K562 (cell line): ENCODE measurements at places on chromosomes 13 and 19.
A peak's percentile ranks its signal among the peaks of the same experiment; 100 is the strongest.

DNA sequence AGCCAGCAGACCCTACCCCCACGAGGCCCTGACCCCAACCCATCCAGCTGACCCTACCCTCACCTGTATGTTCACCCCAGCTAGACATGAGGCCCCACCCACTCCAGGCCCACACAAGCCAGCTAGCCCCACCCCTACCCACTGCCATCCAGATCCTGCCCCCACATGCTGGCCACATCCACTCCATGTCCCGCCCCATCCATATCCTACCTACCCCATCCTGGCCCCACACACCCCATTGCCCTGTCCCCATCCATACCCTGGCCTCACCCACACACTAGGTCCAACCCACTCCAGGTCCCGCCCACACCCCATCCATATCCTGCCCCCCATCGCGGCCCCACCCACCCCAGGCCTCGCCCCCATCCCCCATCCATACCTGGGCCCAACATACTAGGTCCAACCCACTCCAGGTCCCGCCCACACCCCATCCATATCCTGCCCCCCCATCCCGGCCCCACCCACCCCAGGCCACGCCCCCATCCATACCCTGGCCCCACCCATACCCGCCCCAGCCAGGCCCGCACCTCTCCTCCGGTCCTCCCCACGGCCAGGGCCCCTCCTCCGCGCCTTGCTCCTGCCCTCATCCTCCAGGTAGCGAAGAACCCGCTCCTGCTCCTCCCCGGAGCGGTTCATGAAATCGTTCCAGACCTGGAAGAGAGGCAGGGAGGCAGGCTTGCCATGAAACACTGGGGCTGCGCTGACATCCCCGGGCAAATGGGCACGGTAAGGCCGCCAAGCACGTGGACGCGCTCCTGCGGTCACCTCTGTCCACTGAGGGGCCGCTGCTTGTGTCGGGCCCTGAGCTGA, 7.2 kb downstream of the RNU6-9 start:
- peak; percentile 96 for DNase-seq

DNA sequence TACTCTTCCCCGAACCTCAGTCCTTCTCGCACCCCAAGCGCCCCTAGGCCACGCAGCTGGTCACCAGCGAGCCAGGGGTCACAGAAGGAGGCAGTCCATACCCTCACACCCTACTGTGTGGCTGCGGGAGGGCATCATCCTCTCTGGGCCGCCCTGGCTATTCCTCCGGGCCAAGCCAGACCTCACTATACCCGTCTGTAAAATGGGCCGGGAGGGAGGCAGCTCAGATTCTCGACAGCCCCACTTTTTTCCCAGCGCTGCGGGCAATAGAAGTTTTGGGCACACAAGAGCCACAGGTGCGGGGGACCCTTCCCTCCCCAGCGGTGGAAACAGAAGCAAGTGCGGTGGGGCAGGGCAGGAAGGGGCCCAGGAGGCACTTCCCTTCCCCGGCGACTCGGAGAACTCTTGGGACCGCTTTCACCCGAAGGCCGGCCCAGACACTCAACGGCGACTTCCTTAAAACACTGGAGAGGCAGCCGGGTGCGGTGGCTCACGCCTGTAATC, 5.6 kb upstream of the ARRDC2 start:
- DNase-seq: no peak

DNA sequence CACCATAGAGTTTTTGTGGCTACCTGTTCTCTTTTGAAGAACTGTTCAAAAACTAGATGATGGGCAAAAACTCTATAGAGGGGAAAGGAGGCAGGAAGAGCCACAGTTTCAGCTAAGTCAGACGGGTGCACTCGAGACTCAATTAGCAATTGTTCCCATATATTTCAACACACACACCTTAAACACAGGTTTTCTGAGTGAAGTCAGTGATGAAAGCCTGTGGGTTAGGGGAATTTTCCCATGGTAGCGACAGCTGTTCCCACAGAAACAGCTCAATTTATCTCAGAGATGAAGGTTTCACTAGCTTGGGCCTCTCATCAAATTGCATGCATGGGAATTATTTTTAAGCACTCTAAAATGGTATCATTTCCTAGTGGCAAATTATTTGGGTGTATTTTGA, 143.4 kb downstream of the ZIC5 start:
- no peak for DNase-seq

- DNase-seq: peak; percentile 54
Observed at GRCh38 chr13:98672947-98673613, 79.4 kb downstream of the SLC15A1 start.

GRCh38 chr13:98954313-98954712, 23.6 kb downstream of the DOCK9 start:
- no peak for DNase-seq

DNA sequence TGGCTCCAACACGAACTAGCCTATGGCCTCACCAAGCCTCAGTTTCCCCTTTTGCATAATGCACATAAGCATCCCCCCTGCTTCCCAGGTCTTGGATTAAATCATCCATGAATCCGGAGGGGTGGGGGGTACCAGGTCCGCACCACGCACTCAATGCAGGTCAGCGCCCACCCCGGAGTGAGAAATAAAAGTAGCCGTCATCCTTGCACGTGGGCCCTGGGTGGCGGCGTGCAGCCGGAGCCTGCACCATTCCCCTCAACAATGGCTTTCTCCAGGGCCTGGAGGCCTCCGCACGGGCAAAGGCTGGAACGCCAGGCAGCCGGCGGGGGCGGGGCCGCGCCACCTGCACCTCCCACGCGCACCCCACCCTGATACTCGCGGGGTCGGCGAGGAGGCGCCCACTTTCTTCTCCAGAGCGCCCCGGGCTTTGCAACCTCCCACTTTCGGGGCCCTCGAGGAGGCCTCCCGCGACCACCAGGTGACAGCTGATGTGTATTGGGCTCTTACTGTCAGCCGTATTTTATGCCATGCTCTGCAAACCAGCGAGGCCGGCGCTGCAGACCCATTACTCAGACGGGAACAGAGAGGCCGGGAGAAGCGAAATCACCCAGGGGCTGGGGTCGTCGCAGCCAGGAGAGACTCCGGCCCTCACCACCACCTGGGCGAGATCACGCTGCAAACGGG, 767 bp upstream of the GADD45B start:
- peak; percentile 63 for DNase-seq

DNA sequence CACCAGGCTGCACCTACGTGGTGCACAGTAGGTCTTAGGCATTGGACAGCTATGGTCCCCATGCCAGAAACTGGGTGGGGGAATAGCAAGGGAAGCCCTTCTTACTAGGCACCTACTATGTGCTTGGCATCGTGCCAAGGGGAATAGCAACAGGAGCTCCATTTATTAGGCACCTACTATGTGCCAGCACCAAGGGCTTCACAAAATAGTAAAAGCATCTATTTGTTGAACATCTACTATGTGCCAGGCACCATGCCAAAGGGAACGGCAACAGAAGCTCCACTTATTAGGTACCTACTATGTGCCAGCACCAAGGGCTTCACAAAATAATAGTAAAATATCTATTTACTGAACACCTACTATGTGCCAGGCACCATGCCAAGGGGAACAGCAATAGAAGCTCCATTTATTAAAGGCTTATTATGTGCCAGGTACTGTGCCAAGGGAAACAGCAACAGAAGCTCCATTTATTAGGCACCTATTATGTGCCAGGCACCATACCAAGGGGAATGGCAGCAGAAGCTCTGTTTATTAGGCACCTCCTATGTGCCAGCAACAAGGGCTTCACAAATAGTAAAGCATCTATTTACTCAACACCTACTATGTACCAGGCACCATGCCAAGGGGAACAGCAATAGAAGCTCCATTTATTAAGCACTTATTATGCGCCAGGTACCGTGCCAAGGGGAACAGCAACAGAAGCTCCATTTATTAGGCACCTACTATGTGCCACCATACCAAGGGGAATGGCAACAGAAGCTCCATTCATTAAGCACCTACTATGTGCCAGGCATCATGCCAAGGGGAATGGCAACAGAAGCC, 108.5 kb downstream of the PTPRS start:
- DNase-seq: no peak

DNA sequence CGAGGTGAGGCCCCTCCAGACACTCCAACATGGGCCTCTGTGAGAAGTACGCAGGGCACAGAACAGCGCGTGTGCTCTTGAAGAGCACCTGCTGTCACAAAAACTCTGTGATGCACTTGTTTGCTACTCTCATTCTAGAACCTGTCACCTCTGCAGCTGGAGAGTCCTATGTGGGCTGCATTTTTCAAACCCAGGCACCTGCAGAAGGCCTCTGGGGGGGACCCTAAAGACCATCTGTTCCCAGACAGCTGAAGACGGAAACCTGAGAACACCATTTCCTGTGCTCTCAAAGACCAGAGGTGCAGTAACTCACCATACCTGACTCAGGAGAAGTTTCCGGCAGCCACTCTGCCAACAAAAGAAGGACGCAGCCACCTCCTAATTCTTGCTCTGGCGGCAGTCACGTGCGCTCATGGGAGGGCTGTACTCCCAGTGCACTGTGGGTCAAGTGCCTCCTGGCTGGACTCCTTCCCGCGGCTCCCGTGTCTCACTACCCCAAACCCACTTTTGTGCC, 28.1 kb downstream of the RANBP3 start:
- DNase-seq: no peak

- no peak for DNase-seq
Observed at GRCh38 chr19:58364146-58364545, 1.6 kb upstream of the ZNF497 start.

DNA sequence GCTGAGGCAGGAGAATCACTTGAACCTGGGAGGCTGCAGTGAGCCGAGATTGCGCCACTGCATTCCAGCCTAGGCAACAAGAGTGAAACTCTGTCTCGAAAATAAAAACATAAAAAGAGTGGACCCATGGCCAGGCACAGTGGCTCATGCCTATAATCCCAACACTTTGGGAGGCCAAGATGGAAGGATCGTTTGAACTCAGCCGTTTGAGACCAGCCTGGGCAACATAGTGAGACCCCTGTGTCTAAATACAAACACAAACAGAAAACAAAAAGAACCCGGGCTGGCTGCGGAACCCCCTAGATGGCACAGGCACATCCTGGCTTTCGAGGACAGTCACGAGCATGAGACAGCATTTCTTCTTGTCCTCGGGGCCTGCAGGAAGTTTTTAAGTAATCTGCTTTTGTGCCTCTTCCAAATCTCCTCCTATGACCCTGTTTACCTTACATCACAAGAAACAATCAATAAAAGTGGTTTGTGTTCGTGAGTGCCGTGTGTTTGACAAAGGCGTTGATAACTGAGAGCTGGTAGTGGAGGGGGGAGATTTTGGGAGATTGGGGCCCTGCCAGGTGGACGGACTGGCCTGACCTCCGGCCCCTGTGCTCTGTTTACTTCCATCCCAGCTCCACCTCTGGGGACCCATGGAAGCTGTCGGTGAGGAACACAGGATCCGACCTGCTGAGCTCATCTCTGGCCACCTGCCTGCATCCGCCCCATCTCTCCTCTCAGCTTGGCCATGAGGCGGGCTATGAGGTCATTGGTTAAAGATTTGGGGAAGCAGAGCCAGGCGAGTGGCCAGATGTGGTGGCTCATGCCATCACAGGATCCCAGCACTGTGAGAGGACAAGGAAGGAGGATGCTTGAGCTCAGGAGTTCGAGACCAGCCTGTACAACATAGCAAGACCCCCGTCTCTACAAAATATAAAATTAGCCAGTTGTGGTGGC, 5.9 kb upstream of the GDF15 start:
- DNase-seq: peak; percentile 60

DNA sequence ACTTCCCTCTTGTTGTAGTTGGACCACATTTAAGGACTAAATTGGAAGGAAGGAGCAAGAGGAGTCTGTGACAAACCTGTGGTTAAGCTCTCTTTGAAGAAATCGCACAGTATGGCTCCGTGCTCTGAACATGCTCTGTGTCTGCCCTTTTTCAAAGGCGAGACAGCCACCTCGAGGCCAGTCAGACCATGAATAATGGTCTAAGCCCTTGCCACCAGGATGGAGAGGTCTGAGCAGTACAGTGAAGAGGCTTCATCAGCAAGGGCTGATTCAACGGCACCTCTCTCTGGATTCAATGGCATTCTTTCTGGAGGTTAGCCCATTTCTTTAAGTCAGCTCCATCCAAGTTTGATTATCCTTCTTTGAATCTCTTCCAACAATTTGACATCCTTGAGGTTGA, 30.9 kb downstream of the FAM216B start:
- no peak for DNase-seq

DNA sequence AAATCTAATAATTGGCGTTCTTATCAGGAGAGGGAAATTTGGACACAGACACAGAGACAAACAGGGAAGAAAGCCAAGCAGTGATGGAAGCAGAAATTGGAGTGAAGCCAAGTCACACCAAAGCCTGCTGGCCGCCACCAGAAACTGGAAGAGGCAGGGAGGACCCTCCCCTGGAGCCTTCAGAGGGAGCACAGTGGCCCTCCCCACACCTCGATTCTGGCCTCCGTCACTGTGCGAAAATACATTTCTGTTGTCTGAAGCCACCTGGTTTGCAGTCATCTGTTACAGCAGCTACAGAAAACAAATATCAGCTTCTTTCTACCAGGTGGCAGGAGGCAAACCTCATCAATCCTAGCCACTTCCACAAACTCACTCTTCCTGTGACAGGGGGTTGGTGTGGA, 8.3 kb upstream of the TLE6 start:
- no peak for DNase-seq

- no peak for DNase-seq
Observed at GRCh38 chr13:87536899-87537298, 134.3 kb upstream of the SLITRK5 start.

DNA sequence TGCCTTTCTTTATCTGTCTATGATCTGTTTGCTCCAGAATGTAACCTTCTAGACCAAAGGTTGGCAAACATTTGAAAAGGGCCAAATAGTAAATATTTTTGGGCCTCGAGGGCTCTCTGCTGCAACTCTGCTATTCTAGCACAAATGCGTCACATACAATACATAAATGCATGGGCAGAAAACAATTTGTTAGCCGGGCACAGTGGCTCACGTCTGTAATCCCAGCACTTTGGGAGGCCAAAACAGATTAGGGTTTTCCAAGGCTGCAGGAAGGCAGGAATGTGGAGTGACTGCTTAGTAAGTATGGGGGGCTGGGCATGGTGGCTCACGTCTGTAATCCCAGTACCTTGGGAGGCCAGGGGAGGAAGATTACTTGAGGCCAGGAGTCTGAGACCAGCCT, 21.9 kb upstream of the EVI5L start:
- DNase-seq: no peak

DNA sequence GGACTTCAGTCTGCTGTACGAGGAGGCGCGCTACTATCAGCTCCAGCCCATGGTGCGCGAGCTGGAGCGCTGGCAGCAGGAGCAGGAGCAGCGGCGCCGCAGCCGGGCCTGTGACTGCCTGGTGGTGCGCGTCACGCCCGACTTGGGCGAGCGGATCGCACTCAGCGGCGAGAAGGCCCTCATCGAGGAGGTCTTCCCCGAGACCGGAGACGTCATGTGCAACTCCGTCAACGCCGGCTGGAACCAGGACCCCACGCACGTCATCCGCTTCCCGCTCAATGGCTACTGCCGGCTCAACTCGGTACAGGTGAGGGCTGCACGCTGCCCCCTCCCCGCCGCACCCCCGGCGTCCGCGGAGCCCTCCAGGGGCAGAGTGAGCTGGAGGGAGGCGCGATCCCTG, 14.6 kb downstream of the KCTD15 start:
- DNase-seq: no peak

DNA sequence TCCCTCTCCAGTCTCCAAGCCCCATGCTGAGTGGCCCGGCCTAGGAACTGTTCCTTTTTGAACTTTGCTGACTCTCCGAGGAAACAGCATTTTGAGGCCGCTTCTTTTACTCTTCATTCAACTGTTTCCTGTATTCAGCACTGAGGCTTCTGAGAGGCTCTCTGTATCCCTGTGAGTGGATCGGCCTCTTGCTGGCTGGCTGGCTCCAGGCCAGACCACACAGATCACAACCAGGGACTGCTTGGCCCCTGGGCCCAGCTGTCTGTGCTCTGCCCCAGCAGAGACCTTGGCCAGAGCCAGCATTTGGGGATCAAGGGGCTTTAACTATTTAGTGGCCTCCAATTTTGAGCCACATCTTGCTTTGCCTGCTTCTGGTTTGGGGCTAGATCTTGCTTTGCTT, 75.6 kb upstream of the KL start:
- DNase-seq: no peak
